ENCODE measurements at places on chromosomes 2 and 18. TPM values are rescaled to one million over a fixed set of nuclear protein-coding genes. Genes with fewer than 3 reads are reported as not detected.

The ARHGAP15 gene
- not detected for total RNA-seq

The ZNF521 gene
- total RNA-seq = 36.4 TPM

The ANKRD30B gene
- 0.55 TPM for total RNA-seq

The ABCG8 gene
- not detected for total RNA-seq

The CYBRD1 gene
- total RNA-seq = 192 TPM
